ENCODE measurements at places on chromosomes 5 and 9.

- peak; percentile 17 for DNase-seq
Observed at GRCh38 chr5:88203981-88204750, 64.5 kb downstream of the TMEM161B start.

GRCh38 chr9:87528969-87529368, 31.3 kb downstream of the DAPK1 start:
- no peak for DNase-seq

GRCh38 chr5:151026679-151027078, 6.3 kb downstream of the GPX3 start:
- no peak for DNase-seq

- DNase-seq, result no peak
Observed at GRCh38 chr5:128920345-128921215, 44.7 kb upstream of the SLC27A6 start.

DNA sequence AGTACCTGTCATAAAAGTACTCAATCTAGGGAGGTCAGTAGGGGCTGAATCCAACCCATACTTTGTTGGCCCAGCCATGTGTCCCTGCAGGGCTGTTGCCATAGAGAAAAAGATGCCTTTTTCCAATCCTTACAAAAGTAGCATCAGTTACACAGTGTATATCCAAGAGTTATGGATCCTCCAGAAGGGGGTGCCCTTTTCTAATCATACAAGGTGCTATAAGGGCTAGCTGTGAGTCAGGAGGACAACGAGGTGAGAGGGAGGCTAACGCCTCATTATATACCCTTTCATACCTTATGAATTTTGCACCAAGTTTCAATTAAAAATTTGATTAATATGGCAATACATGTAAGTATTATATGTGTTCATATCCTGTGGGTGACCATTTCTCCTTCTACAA, 4.8 kb downstream of the KIAA0825 start:
- DNase-seq, result no peak

GRCh38 chr9:68541568-68541967, 885 bp upstream of the TMEM252 start:
- no peak for DNase-seq

DNA sequence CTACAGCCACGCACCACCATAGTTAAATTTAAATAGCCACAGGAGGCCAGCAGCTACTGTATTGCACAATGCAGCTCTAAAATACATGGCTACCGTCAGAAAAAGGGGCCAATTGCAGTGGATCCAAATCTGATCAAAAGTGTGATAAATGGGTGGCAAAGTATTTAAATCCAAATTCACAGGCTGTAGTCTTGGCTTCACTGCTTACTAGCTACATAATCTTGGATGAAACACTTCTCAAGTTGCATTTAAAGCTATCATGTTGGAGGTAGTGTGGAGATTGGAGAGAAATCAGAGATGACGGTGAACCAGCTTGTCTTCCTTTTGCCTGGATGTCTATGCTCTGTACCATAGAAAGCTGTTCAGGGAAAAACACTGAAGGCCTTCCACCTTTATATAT, 24.0 kb upstream of the SLC44A1 start:
- no peak for DNase-seq

DNA sequence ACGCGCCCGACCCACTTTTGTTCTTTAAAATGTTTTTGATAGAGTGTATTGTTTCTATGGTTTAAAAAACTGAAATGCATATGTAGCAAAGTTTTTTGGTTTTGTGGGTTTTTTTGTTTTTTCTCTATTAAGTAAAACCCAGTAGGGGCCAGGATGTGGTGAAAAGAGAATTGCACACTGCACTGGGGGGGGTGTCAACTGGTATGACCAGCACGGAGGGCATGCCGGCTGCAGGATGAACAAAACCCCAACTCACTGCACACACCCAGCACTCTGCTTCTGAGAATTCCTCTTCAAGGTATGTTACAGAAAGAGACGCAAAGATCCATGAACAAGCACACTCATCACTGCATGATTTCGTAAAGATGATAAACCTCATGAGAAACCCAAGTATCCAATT, 75.0 kb downstream of the STK10 start:
- peak; percentile 58 for DNase-seq

GRCh38 chr5:178356431-178356872, 123.8 kb upstream of the PHYKPL start:
- no peak for DNase-seq

GRCh38 chr9:105132606-105133005, 111.8 kb upstream of the SLC44A1 start:
- no peak for DNase-seq

DNA sequence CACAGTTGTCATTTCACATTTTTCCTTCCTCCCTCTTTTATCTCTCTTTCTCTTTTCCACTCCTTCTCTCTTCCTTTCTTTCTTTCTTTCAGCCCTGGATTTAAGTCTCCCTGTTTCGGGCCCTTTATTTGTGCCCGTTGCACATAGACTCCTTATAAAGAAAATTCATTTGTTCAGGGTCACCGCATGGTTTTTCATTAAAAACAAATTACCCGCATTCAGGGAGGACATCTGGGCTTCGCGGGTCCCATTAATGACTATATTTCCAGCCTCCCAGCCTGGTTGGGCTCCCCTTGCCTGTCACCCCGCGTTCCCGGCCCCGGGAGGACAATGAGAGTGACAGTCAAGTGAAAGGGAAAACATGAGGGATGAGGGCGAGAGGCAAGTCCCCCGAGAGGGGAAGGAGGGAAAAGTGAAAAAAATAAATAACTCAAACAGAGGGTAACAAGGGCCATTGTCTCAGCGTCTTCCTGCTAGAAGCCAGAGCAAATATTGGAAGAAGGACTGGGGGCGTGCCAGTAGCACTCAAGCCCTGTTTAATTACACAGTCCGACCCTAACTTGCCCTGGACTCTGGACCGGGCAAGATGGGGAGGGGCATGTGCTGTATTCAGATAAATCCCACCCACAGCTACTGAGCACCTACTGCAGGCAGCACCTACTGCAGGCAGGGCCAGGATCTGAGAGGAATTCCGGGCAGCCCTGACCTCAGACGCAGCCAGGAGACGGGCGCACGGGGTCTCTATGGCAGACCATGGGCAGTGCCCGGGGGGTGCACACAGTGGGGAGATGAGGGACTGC, 166.2 kb downstream of the PAX5 start:
- no peak for DNase-seq

DNA sequence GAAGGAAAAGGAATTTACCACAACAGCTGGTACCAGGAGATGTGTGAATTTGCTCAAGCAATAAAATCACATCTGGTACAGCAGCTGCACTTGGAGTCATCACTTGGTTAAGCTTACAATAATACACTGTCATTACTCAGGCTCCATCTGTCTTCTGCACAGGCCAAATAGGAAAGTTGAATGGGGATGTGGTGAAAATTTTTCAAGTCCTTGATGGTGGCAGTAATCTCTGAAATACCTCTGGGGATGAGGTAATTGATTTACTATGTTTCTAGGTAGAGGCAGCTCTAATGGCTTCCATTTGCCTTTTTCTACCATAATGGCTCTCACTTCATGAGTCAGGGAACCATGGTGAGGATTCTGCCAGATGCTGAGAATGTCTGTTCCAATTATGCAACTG, 206.8 kb upstream of the ATP10B start:
- no peak for DNase-seq

DNA sequence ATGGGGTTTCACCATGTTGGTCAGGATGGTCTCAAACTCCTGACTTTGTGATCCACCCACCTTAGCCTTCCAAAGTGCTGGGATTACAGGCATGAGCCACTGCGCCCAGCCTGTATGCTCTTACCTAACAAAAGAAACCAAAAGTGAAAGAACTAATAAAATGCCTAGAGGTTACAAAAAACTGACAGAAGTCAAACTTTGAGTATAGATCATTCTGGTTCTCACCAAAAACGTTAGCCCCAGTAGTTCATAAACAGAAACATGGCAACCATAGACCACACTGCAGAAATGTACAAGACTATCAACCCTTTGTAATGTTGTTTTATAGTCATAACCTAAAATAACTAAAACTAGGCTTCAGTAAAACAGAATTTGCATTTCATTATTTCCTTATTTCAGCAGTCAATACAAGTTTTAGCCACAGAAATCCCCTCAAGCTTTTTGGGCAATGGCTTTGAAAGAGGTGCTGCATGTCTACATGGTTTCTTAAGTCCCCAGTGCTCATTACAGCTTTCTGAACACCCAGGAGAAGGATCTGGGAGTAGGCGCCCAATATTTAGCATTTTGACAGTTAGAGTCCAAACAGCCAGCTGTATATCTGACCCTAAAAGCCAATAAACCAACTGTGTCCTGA, 72.5 kb downstream of the EPB41L4A start:
- no peak for DNase-seq

DNA sequence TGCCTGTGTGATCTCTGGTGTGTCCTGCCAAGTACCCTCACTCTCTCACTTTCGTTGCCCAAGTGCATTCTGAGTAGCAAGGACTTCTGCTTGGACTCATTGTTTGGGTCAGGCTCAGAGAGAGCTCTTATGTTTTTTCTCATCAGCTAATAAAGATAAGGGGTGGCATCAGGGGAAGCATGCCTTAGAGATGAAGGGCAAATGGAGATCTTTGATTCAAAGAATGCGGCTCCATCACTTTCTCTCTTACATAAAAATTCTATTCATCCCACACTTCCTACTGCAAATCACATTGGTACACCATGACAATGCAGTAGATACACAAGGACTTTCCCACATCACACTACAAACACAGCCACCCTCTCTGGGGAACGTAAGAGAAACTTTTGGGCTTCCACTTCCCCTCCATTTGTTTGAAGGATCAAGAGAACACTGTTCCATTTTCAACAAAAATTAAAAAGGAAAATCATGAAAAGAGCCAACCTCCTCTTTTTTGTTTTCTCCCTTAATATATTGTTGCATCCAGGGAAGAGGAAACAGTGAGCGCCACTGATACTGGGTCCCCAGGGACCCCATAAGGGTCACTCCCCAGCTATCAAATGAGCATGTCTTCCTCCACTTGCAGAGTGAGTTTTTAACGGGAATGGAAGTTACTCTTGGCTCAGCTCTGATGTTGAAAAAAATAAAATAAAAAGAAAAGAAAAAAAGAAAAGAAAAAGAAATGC, 73.0 kb downstream of the ZNF366 start:
- no peak for DNase-seq

DNA sequence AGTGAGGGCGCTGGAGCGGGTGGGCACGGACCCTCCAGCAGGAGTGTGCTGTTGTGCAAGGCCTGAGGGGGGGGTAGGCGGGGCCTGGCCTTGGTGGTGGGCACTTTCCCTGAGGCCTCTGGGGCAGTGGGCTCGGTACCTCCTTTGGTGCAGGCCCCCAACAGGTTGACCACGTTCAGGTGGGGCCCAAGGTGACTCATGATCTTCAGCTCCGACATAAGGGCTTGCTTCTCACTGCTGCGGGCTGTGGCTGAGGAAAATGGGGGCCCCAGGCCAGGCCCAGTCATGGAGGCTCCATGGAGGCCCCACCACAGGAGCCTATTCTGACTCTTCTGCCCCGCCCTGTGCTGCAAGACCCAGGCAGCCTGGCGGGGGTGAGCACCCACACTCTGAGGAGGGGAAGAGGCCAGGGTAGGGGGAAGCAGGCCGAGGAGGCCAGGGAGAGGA, 31.5 kb downstream of the PDGFRB start:
- no peak for DNase-seq

GRCh38 chr9:90799271-90799852, 2.3 kb upstream of the SYK start:
- DNase-seq, result no peak

DNA sequence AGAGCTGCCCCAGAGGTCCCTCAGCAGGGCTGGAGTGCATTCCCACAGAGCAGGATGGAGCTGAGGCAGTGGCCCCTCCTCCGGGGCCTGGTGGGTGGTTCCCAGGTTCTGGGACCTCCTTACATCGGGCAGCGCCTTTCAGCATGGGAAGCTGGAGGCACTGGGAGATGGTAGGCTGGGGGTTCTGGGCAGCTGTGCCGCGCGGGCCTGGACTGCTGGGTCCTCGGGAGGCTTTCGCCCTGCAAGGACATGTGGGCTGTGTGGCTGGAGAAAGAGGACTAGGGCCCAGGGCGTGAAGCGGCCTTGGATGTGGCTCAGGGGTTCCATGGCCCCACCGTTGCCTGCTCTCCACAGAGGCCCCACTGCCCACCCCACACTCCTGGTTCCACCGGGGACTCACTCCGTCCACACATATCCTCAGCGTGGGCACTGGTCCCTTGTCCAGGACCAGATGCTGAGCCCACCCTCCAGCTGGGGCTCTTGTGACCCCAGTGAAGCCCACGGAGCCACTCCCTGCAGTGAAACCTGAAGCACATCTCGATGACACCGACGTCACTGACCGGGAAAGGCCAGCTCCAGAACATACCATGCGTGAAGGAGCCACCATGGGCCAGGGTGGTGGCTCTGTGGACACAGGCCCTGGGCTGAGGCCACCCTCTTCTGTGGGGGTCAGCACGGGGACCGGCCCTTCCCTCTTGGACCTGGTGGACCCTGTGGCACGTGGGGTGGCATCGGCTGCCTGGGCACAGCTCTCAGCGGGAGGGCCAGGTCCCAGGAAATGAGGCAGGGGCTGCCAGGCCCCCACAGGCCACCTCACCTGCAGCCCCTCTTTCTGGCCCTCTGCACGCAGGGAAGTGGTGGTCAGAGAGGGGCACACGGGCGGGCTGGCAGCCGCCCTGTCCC, 31.5 kb upstream of the NKD2 start:
- DNase-seq, result no peak

GRCh38 chr9:127803507-127804352, 1.0 kb downstream of the FPGS start:
- no peak for DNase-seq

GRCh38 chr5:44935871-44936270, 127.1 kb downstream of the MRPS30 start:
- no peak for DNase-seq

GRCh38 chr5:139636207-139636792, 11.8 kb upstream of the CXXC5 start:
- DNase-seq, result peak; percentile 44

- DNase-seq, result no peak
Observed at GRCh38 chr9:80465556-80465955, 893.8 kb downstream of the TLE4 start.

- no peak for DNase-seq
Observed at GRCh38 chr5:21391506-21391905, 1403.5 kb upstream of the CDH18 start.

GRCh38 chr5:40410964-40411635, 268.6 kb upstream of the PTGER4 start:
- no peak for DNase-seq

- no peak for DNase-seq
Observed at GRCh38 chr5:170216257-170216864, 16.4 kb upstream of the C5orf58 start.

DNA sequence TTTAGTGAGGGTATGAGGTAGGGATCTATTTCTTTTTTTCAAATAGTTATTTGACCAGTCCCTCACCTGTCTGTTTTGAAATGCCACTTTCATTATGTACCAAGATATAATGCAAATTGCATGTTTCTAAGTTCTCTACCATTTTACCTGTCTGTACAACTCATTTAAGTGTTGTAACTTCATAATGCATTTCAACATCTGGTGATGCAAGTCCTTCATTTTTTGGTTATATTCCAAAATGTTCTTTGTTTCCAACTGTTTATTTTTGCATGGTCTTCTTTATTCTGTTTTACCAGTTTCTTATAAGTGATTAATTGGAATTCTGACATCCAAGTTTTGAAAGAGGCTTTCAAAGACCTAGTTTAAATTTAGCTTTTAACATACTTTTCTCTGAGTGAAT, 26.8 kb downstream of the TDRD7 start:
- no peak for DNase-seq

Data from activated T-cell treated with anti-CD3 and anti-CD28 coated beads for 24 hours (primary cell).